Esophagus squamous epithelium (tissue), 5 donors: ENCODE measurements at places on chromosomes 16 and 17.

GRCh38 chr16:70602831-70603230, 43.5 kb upstream of the IL34 start:
- DNase-seq: no peak
- no peaks in the 10 kb centered on the region for H3K27me3 ChIP-seq

- DNase-seq: no peak
- H3K36me3 ChIP-seq: peaks cover 92% of the 10 kb centered on the region
- H3K4me3 ChIP-seq: no peak overlapping the region
- no peaks in the 10 kb centered on the region for H3K27me3 ChIP-seq
- H3K27ac ChIP-seq: no peak overlapping the region
Observed at GRCh38 chr17:63686138-63686685, 13.7 kb downstream of the LIMD2 start.

GRCh38 chr16:57624044-57624688, 4.3 kb upstream of the ADGRG1 start:
- DNase-seq: no peak
- peaks cover 40% of the 10 kb centered on the region for H3K4me1 ChIP-seq
- no peak overlapping the region for H3K4me3 ChIP-seq
- H3K27me3 ChIP-seq: no peaks in the 10 kb centered on the region

GRCh38 chr17:4987767-4988567, 492 bp upstream of the CAMTA2 start:
- H3K36me3 ChIP-seq: no peaks in the 10 kb centered on the region
- H3K4me1 ChIP-seq: peaks cover 23% of the 10 kb centered on the region
- H3K27ac ChIP-seq: peak overlapping the region; percentile 96
- no peaks in the 10 kb centered on the region for H3K27me3 ChIP-seq

DNA sequence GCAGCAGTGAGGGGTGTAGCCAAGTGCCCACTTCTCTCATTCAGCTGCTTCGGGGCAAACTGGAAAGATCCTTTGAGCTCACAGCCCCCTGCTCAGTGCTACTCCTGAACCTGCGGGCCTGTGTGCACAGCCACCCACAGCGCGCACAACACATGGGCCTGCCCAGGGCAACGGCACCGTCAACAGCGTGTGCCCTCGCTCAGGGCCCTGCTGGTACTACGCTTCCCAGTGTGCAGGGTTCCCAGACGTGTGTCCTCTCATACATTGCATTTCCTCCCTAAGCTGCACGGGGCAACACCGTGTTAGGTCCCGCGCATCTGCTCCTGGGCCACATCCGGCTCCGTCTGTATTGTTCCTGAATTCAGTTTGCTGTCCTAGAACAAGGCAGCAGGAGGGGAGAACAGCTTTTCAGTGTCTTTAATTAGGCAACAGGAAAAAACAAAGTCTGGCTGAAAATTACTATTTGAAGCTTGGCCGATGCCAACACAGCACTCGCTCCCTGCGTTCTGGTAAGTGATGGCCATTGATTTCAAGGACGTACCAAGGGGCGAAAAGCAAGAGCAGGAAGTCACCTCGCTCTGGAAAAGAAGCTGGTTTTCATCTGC, 15.2 kb downstream of the MRM3 start:
- H3K4me1 ChIP-seq: peaks cover 7% of the 10 kb centered on the region
- H3K4me3 ChIP-seq: no peak overlapping the region
- peaks cover 5% of the 10 kb centered on the region for H3K36me3 ChIP-seq
- H3K27me3 ChIP-seq: no peaks in the 10 kb centered on the region
- H3K27ac ChIP-seq: peak overlapping the region; percentile 50
- no peak for DNase-seq

- no peaks in the 10 kb centered on the region for H3K36me3 ChIP-seq
- no peaks in the 10 kb centered on the region for H3K27me3 ChIP-seq
- peaks cover 33% of the 10 kb centered on the region for H3K4me1 ChIP-seq
- DNase-seq: no peak
Observed at GRCh38 chr16:27403601-27403992, 1.6 kb downstream of the IL21R start.

DNA sequence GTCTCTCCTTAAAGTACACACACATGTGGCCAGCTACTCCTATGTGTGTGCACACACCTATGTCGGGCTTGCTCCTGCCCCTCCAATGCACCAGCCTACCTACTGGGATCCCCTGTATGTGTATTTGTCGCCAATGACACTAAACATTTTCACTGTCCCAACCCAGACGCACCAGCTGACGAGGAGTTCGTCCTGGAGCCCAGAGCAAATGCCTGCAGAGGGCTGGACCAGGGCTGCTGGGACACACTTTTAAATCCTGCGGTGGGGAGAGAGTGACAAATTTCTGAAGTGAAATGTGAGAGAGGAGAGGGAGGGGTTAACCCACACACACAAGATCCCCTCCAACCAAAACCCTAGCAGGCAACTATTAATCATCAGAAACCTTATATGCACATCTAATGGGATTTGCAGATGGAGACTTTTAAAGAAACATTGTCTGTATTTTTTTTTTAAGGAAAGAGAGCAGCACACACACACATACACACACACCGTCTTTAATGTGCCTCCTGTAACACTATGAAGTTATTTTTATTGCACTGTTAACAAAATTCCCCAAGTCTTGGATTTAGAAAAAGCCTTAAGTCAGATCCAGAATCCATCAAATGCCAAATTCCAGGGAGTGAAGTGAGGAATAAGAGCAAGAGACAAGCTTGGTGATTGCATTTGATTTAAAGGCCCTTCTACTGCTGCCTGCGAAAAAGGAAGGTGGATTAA, at the start of gene MEOX1:
Gene MEOX1 (minus strand): TSS at position 224 of the 714 bp plus-strand sequence. CDS start 388 bp downstream, outside the sequence.
- peak within 1 kb of the TSS; percentile 56 for H3K27ac ChIP-seq
- DNase-seq: no peak
- no peaks in the 10 kb centered on the region for H3K36me3 ChIP-seq
- H3K4me1 ChIP-seq: peaks cover 8% of the 10 kb centered on the region
- peak within 1 kb of the TSS; percentile 53 for H3K4me3 ChIP-seq
